Colonic mucosa (tissue), 4 donors: ENCODE measurements at places on chromosomes 12 and 14. TPM values are rescaled to one million over a fixed set of nuclear protein-coding genes. Genes with fewer than 3 reads are reported as not detected.

RNASE4 gene
- 41.5 TPM for total RNA-seq

ZDHHC22 gene
- total RNA-seq = 0.07 TPM

ASPG gene
- 7.5 TPM for total RNA-seq

TSPAN11 gene
- 8.2 TPM for total RNA-seq

DNA sequence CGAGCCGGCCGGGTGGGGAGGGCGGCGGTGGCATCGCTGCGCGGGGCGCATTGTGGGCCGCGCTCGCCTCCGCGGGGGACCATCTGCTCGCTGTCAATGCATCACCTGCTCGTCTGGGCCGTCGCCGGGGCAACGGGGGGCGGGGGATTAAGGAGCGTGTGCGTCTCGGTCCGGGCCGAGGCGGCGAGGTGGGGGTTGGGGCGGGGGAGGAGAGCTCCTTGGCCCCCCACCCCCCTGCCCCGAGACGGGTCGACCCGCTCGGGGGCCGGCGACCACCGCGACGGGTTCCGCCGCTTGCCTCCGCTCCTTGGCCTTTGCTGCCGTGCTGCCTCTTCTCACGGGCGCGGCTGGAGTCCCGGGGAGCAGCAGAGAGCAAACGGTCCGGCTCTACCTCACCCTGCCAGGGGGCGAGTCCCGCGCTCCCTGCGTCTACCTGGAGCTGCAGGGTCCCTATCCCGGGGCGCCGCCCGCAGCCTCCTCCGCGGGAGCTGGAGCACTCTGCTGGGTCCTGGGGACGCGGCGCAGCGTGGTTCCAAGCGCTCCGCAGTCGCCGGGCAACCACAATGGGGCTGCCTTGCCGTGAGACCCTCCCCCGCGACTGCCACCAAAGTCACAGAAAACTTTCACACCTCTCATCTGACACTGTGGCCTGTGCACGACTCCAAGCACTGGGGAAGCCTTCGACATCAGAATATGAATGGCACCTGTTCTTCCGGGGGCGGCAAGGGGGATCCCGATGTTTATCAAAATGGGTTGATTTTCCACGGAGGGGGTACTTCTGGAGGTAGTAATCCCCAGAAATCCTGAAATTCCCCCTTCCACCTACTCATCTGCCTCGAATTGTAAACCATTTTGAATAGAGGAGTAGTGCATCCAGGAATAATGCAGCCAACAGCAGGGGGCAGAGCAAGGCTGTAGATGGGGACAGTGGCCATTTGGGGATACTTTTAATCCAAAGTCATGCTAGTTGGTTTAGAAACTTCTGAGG is at the start of gene C12orf42:
C12orf42 (minus strand) TSS at position 500 of the 988 bp plus-strand sequence. CDS start 17,542 bp downstream, outside the sequence.
- H3K4me3 ChIP-seq = peak within 1 kb of the TSS; percentile 32
- peak; percentile 38 for DNase-seq
- H3K36me3 ChIP-seq = no peaks in the 10 kb centered on the region
- H3K27me3 ChIP-seq = peaks cover 14% of the 10 kb centered on the region
- no peak within 1 kb of the TSS for H3K27ac ChIP-seq
- no peaks in the 10 kb centered on the region for H3K4me1 ChIP-seq

GRCh38 chr14:35380794-35381193 is 23.8 kb downstream of the NFKBIA start:
- peaks cover 10% of the 10 kb centered on the region for H3K4me1 ChIP-seq
- no peak overlapping the region for H3K4me3 ChIP-seq
- H3K27me3 ChIP-seq = no peaks in the 10 kb centered on the region
- peak overlapping the region; percentile 69 for H3K27ac ChIP-seq

DNA sequence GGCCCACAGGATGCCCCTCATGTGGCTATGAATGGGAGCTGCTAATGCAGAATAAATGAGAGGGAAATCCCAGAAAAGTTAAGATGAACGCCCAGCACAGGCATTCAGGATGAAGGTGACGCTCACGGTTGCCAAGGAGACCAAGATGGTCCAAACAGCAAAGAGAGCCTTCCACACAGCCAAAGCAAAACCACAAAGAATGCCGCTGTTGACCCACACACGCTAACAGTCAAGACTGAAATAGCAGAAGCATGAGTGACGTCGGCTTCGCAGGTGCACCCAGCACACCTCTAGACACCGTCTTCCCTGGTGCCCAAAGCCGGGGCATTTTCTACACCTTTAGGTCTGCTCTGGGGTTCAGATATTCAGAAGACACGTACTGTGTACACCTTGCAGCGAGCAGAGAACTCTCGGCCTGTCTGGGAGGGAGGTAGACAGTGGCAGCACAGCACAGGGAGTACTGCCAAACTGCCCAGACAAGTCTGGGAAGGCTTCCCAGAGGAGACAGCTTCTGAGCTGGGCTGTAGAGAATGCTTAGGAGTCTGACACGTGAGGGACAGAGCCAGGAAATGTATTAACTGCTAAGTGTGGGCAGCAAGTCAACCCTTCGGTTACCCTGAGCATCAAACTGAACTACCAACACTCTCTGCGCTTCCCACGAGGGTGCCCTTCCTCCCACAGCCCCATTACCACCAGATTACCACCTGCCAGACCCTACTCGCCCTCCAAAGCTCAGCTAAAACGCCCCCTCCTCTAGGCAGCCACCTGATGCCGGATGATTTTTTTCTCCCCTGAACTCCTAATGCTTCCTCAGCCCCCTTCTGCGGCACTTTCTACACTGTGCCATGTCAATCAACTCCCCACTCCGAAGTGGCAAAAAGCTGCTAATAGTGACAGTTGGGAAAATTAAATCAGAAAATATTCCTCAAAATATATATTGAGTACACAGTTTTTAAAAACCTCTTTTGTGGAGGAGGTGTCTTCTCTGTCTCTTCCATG is 50.1 kb downstream of the CCDC88C start:
- H3K4me3 ChIP-seq = no peak overlapping the region
- H3K4me1 ChIP-seq = peaks cover 5% of the 10 kb centered on the region
- H3K27me3 ChIP-seq = no peaks in the 10 kb centered on the region
- H3K27ac ChIP-seq = no peak overlapping the region
- no peaks in the 10 kb centered on the region for H3K36me3 ChIP-seq

- H3K27me3 ChIP-seq = no peaks in the 10 kb centered on the region
- no peak overlapping the region for H3K4me3 ChIP-seq
- no peaks in the 10 kb centered on the region for H3K36me3 ChIP-seq
- no peak overlapping the region for H3K27ac ChIP-seq
- no peaks in the 10 kb centered on the region for H3K4me1 ChIP-seq
- no peak for DNase-seq
Observed at GRCh38 chr12:52090291-52090690, 10.8 kb downstream of the SMIM41 start.

- H3K4me3 ChIP-seq = no peak overlapping the region
- DNase-seq = no peak
- no peaks in the 10 kb centered on the region for H3K36me3 ChIP-seq
- H3K27ac ChIP-seq = no peak overlapping the region
- H3K4me1 ChIP-seq = peaks cover 4% of the 10 kb centered on the region
Observed at GRCh38 chr12:77996670-77997069, 166.0 kb downstream of the NAV3 start.

GRCh38 chr14:99182548-99183250 is 89.3 kb downstream of the BCL11B start:
- H3K4me1 ChIP-seq = no peaks in the 10 kb centered on the region
- H3K27me3 ChIP-seq = no peaks in the 10 kb centered on the region
- no peaks in the 10 kb centered on the region for H3K36me3 ChIP-seq
- no peak overlapping the region for H3K27ac ChIP-seq
